ENCODE measurements at places on chromosomes 12 and 14. TPM values are rescaled to one million over a fixed set of nuclear protein-coding genes. Genes with fewer than 3 reads are reported as not detected.

DNA sequence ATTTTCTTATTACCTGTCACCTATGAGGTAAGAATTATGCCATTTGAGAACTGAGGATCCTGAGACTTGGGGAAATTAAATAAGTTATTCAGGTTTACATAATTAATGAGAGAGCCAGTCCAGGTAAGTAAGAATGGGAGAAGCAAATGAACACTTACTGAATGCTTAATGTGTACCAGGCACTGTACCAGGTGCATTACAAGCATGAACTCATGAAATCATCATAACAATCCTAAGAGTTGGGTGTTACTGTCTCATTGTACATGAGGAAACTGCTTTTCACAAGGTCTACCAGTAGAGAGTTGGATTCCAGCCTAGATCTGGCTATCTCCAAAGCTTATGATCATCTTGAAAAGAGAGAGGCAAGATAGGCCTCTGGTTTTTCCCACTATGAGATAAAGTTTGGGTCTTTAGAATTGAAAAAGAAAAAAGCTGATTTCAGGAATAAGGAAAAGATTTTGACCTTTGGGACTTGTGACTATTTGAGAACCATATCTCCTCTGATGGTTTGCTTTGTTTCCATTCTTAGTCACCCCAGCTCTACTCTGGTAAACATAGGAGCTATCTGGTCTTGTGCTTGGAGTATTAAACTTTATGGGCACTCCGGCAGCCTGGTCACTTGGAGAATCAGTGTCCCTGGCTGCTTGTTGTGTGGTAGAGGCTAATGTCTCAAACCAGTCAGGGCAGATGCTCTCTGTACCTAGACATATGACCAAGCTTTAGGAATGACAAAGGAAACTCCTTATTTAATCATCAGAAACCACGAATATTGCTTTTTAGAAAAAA is 48.0 kb downstream of the PTHLH start:
- no peak for DNase-seq

- DNase-seq, result no peak
These were observed 75.0 kb downstream of the RFLNA start for GRCh38 chr12:124369827-124370378.

- no peak for DNase-seq
These were observed 60.1 kb downstream of the KLHL28 start for GRCh38 chr14:44901696-44902095.

- no peak for DNase-seq
These were observed 32.4 kb downstream of the PLXNC1 start for GRCh38 chr12:94180558-94181296.

DNA sequence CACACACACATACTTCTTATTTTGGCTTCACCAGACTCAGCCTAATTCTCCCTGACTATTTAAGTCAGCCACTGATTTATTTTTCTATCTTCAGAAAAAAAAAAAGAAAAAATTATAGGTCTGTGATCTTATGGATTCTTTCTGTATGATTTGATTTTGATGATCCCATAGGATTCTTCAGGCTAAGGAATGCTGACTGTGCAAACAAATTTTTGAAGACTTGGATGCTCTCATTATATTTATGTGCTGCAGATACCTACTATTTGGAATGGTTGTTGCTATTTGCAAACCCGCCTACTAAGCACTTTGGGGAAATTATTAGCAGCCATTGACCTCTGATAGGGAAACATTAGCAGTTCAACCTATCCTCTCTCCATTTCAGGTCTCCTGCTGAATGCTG is 4.0 kb upstream of the ANO4 start:
- no peak for DNase-seq

GRCh38 chr14:73774671-73775070 is 60.5 kb upstream of the PNMA1 start:
- no peak for DNase-seq

GRCh38 chr12:57048423-57049118 is 1.4 kb downstream of the MYO1A start:
- no peak for DNase-seq

- no peak for DNase-seq
These were observed 185.2 kb downstream of the SLC2A13 start for GRCh38 chr12:39920647-39921046.

- no peak for DNase-seq
These were observed 951.8 kb downstream of the SLC6A15 start for GRCh38 chr12:83960767-83961166.

DNA sequence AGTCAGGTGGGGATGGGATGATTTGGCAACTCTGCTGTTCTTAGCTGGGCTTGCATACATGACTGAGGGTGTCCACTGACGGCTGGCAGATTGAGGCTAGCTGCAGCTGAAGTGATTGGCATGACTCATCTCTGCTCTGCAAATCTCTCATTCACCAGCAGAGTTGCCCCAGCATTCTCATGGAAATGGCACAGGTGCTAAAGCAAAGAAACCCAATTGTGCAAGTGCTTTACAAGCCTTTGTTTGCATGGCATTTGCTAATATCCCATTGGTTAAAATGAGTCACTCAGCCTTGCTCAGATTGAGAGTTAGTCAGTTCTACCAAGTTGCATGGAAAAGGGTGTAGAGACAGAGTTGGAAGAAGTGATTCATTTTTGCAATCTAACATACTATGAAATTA is 389.7 kb upstream of the FAR2 start:
- no peak for DNase-seq

- DNase-seq, result no peak
These were observed 80.1 kb downstream of the CHST11 start for GRCh38 chr12:104536841-104537240.

DNA sequence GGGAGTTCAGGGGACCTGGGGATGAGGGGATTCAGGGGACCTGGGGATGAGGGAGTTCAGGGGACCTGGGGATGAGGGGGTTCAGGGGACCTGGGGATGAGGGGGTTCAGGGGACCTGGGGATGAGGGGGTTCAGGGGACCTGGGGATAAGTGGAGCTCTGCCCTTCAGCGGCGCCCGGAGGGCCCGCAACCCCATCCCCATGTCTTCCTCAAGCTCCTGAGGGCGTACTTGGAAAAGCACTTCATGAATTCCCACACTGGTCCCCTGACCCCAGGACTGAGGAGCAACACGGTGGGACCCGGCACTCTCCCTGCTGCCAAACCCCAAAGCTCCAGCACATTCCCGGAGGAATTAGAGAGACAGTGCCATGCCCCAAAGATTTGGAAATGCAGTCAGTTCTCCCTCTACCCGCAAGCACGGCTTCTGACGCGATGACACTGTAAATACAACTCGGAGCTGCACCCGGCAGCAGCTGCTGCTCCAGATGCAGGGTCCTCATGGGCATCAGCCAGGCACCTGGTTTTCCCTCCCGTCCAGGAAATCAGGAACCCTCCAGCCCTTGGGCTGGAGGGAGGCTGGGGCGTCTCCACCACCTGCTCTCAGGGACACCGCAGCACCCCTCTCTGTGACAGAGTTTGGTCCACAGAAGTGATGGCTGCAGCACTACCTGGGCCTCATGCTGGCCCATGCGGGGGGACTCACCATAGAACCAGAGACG is 32.8 kb upstream of the C14orf180 start:
- no peak for DNase-seq

DNA sequence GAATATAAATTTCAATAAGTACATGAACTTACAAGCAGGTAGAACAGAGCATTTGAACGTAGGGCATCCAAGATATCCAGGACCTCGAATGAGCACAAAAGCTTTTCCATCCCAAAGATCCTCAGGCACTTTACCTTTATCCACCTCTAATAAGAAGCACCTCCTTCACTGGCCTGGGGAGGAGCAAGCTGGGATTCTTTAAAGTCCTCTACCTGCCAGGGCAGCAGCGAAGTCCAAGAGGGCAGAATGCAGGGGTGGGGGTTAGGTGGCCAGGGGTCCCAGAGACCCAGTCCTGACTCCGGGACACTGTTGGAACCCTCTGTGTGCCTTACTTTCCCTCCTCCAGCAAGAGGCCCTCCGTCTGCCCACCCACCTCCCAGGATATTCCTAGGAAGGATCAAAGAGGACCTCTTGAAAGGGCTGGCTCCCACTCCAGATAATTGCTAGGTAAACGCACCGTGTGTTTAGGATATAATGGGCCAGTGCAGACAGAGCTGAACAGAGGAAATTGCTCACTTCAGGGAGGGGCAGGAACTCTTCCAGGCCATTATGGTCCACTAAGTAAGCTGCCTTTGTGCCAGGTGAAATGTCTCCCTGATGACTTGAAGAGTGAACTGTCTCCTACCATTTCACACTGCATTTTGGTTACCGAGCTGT is 68.1 kb downstream of the TTC9 start:
- no peak for DNase-seq

DNA sequence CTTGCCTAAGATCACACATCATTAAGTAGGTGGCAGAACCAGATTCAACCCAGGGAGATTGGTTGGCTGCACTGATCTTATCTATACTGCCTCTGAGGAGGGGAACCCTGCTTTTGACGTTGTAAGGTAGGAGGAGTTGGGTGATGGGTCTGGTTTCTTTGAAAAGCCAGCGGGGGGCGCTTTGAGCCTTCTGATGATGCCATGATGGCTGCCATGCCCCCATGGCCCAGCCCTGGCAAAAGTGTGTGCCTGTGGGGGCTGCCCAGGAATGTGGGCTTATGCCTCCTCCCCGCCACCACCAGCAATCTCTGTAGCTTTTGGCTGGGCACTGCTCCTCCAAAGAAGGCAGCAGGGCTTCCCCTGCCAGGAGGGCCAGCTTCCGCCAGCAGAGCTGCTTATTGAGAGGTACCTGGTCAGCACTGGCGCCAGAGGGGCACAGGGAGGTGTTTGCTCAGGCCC is 224.3 kb downstream of the SLC41A2 start:
- no peak for DNase-seq

Gene PROX2
- polyA plus RNA-seq, result 4.3 TPM

Data from left kidney (tissue), 8 donors.